GM10248 (cell line): ENCODE measurements at places on chromosomes 13 and 19.

DNA sequence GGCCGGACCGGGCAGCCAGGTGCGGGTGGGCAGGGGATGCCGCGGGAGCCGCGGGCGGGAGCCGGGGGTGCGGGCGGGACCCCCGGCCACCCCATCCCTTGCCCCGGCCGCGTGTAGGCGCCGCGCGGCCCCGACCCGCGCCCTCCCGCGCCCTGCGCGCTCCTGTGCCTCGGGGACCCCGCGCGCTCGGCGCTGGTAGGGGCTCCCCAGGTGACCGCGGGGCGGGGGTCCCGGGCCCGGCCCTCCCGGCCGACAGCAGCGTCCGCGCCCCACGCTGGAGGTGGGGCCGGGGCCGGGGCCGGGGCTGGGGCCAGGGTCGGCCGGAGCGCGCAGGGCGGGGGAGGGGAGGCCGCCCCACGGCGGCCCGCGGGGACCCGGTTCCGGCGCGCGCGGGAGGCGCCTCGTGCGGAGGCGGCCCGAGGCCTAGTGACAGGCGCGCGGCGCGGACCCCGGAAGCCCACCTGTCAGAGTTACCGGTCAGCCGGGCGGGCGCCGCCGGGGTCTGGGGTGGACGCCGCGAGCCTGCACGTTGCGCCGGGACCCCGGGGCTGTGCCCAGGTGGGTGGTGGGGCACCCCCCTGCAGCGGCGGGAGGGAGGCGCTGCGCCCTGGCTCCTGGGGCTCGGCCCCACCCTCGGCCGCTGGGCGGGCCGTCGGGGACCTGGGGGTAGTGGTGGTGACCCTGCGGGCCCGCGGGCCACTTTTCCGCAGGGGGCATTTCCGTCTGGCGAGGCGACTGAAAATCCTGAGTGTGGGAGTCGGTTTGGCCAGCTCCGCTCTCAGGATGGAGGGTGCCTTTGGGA is 518 bp downstream of the TFDP1 start:
- peak; percentile 68 for DNase-seq

GRCh38 chr13:114129649-114130062 is 2.8 kb downstream of the RASA3 start:
- no peak for DNase-seq

- DNase-seq = no peak
Measured at GRCh38 chr13:60167121-60167520, 3.4 kb upstream of the DIAPH3 start.

- no peak for DNase-seq
Measured at GRCh38 chr13:37833411-37833810, 36.2 kb downstream of the TRPC4 start.

GRCh38 chr19:17757125-17757524 is 5.8 kb downstream of the FCHO1 start:
- DNase-seq = no peak

- no peak for DNase-seq
Measured at GRCh38 chr13:113564331-113565023, 20.1 kb upstream of the TFDP1 start.

GRCh38 chr19:50007947-50008346 is 17.2 kb downstream of the VRK3 start:
- no peak for DNase-seq

DNA sequence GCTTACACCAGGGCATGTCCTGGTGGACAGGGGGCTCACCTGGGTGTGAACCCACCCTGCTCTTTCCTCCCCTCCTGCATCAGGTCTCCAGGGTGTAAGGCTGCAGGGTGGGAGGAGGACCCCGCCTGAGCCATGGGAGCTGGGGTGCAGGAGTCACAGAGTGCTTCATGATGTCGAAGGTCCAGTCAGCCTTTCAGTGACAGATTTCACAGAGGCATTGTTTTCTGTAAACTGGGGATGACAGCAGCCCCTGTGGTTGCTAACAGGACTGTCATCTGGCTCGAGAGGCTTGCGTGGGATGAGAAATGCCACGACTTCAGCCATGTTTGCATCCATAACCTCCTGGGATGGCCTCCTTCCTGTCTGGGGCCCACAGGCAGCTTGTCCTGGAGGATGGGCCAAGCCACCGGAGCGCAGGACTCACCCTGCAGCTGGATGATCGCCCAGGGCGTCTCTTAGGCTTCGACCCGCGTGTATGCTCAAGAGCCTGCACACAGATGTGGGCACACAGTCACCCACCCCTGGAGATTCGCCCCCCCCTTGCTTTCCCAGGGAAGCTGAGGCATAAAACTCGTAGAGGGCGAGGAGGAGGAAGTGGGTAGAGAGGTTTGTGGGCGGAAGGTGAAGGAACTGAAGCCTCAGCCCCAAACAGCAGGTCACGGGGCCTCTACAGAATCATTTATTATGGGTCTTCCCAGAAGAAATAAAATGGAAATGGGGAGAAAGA is 4.9 kb downstream of the NANOS3 start:
- DNase-seq = peak; percentile 56
